HS-27A (cell line): ENCODE measurements at places on chromosomes 5 and 9.

- no peak for DNase-seq
Measured at GRCh38 chr9:104575456-104575855, 6.5 kb downstream of the OR13C8 start.

- no peak for DNase-seq
Measured at GRCh38 chr5:132114150-132115121, 40.8 kb downstream of the CSF2 start.

- no peak for DNase-seq
Measured at GRCh38 chr9:134005381-134005780, 13.3 kb upstream of the VAV2 start.

DNA sequence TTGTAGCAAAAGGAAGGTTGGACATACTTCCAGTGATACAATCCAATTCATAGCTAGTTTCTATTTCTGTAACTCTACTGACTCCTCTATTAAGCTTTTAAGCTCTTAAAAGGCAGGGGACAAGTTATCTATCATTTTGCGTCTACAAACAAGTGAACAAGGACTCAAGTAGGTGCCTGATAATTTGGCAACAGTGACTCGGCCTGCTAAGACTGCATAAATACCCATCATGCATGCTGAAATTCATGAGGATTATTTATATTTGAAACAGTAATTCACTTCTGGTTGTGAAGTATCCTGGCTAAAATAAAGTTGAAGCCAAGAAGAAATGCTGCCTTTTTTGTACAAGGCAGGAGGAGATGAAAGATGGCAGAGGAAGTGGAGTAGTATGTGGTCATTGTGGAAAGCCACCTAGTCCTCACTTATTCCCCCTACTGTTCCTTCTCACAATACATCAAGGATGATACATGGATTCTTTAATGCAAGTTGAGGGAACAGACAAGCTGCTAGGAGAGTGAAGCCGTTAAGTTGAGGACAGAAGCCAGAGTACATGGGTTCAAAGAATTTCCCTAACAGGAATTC lies 74.0 kb downstream of the MRPS27 start:
- no peak for DNase-seq

DNA sequence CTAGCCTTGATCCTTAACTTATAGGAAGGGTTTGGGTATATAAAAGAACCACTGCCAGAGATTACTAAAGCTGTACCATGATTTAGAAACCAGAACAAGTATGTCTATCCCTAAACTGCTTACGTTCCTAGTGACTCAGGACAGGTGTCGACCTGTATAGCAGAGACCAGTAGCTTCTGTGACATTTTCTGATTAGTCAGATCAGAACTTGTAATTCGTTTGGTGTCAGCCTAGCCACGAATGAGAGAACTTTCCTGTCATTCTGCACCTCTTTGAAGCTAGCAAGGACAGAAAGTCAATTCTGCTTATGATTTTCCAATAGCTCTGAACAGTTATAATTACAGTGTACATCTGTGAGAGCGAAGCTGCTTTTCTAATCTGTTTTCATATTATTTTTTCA lies 39.5 kb downstream of the PRKACG start:
- DNase-seq, result no peak

DNA sequence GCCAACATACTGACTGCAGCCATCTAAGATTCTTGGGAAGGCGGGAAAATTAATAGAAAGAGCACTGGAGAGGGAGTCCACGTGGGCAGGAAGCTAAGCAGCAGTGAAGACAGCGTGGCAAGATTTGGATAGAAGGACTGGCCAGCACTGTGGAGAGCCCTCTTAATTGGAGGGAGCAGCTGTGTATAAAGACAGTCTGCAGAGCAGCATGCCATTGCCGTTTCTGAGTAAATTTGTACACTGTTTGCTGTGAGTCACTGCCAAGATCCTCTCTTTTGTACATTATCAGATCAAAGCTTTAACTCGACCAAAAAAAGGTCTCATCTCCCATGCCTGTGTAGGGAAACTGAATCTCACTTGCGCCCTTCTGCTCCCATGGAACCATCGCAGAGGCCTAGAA lies 45.3 kb downstream of the INSYN2B start:
- no peak for DNase-seq

- no peak for DNase-seq
Measured at GRCh38 chr9:1051584-1052275, 1.6 kb downstream of the DMRT2 start.

GRCh38 chr5:60248901-60249300 lies 355.4 kb upstream of the PDE4D start:
- no peak for DNase-seq

GRCh38 chr5:95976606-95977005 lies 15.0 kb upstream of the ELL2 start:
- no peak for DNase-seq
